Pulmonary artery endothelial cell (primary cell): ENCODE measurements at places on chromosomes 13 and 19.
A peak's percentile ranks its signal among the peaks of the same experiment; 100 is the strongest.

DNA sequence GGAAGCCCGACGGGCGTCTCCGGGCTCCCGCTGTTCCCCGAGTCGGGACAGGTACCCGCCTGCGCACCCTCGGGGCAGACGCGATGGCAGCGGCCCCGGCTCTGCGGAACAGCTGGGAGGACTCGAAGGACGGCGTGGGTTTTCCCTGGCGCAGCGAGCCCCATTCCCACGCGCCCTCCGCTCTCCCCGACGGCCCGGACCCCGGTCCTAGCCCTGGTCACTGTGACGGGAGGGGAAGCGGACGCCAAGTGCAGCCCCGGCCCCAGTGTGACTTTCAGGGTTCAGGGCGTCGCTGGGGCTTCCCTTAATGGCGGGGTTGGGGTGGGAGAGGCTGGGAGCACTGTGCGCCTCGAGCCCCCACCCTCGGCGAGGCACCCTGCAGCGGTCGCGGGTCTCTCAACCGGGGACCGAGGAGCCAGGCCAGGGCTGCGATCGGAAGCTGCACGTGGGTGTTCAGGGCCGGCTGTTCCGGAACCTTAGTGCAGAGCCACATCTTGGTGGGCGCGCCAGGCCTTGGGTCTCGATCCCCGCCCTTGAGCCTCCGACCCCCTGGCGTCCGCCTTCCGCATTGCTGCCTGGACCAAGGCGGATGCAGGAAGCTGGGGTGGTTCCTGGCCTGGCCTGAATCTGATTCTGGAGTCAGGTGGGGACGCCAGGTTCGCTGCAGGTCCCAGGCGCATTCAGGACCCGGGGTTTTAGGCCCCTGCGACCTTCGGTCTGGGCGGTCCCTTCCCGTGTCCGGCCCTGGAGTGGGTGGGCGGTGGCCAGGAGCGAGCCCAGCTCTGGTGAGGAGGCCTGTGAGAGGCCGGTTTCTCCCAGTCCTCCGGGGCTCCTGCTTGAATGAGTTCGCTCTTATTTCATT, 3.5 kb downstream of the LGALS7B start:
- DNase-seq: no peak

DNA sequence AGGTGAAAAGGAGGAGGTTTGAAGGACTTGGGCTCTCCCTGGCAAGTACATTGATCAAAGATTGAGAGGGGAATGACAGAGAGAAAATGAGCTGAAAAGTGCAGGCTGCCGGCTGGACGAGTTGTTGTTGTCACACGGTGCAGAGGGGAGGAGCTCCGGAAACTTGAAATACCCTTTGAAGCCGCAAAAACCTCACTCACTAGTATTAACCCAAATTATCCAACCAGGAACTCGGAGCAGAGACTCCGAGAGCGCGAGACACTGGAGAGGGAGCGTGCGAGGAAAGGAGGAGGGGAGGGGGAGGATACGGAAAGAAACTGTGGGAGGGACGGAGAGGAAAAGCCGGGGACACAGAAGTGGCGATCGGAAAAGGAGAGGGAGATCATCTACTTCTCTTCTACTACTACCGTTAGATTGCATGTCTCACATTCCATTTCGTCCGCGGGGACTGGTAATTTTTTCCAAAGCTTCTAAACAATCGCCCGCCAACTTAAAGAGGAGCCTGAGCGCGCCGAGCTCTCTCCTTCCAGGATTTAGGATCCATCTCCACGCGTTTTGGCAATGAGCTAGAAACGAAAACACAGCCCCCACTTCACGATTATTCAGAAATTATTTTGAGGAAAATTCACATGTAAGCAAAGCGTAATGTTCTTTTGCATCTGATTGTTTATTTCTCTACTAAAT, at the start of gene DACH1:
Gene DACH1, minus strand, starts transcription at position 74 of the 684 bp plus-strand sequence.
- peak; percentile 22 for DNase-seq

GRCh38 chr13:73598020-73598712, 536.0 kb downstream of the KLF12 start:
- DNase-seq: no peak

GRCh38 chr13:50910485-50910805, 854 bp downstream of the RNASEH2B start:
- DNase-seq: no peak

DNA sequence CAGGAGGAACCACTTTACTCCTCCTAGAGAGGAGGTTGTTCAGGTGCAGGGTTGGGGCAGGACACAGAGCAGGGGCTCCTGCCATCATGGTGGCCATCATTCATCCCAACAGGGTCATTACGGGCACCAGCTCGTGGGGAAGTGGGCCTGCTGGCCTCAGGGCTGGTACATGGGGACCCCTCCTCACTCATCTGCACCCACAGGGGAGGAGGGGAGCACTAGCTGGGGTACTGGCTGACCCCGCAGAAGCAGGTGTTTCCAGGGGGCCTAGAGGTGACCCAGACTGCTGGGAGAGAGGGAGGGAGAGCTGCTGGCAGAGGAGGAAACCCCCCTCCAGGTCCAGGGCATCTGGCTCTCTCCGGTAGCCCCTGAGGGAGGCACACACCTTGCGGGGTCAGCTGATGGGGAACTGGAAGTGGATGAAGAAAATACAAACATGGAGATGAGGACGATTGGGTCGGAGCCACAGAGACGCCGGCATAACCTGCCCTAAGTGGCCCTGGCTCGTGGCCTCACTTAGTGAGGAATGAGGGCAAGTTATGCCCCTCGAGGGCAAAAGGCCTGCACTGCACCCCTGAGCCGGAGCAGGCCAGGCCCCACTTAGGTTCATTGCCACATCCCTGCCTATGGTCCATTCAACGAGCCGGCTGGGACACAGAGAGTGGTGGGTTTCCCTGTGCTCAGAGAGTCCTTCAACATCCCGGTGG, 76.2 kb downstream of the SOX1 start:
- DNase-seq: no peak

DNA sequence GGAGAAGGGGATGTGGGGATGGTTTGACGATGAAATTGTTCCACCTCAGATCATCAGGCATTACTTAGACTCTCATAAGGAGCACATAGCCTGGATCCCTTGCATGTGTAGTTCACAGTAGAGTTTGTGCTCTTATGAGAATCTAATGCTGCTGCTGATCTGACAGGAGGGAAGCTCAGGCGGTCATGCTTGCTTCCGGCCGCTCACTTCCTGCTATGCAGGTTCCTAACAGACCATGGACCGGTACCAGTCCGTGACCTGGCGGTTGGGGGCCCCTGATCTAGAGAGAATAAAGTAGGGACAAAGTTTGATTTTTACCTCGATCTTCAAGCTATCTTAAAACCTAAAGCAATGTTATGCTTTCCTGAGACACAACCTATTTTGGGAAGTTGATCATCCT, 373.8 kb upstream of the ARGLU1 start:
- no peak for DNase-seq

- DNase-seq: peak; percentile 47
These were observed 5.0 kb downstream of the APC2 start for GRCh38 chr19:1455002-1455335.

DNA sequence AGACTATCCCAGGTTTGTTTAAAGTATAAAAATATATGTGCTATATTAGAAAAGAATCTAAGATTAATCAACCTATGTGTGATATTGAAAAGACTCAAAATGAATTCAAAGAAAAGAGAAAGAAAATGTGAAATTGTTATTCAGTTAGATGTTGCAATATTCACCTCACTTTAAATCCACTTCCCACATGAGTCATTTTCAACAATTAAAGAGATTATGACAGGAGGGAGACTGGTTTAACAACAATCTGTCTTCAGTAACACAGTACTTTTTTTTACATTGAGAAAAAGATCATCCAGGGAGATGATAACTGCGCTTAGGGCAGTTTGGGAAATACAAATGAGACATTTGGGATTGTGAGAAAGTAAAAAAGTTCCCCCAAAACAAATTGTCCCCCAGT, 1246.2 kb downstream of the SLITRK1 start:
- no peak for DNase-seq

- no peak for DNase-seq
These were observed 18.6 kb upstream of the ZNF816 start for GRCh38 chr19:52981329-52981728.

- DNase-seq: no peak
These were observed 16.9 kb downstream of the NALCN start for GRCh38 chr13:101399365-101399764.

DNA sequence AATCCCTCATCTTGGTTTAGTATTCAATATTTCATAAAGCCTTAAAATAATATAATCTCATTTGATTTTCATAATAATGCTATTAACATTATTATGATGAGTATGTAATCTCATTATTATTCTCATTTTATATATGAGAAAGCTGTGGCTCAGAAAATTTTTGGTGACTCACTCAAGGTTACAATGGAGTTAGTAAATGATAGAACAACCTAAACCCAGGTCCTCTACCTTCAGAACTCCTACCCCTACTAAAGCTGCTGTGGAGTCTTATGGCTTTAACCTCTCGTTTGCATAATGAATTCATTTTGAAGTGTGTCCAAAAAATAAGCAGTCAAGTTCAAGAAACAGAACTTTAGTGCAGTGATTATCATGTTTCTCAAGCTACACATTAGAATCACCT, 226.3 kb downstream of the TBC1D4 start:
- no peak for DNase-seq

DNA sequence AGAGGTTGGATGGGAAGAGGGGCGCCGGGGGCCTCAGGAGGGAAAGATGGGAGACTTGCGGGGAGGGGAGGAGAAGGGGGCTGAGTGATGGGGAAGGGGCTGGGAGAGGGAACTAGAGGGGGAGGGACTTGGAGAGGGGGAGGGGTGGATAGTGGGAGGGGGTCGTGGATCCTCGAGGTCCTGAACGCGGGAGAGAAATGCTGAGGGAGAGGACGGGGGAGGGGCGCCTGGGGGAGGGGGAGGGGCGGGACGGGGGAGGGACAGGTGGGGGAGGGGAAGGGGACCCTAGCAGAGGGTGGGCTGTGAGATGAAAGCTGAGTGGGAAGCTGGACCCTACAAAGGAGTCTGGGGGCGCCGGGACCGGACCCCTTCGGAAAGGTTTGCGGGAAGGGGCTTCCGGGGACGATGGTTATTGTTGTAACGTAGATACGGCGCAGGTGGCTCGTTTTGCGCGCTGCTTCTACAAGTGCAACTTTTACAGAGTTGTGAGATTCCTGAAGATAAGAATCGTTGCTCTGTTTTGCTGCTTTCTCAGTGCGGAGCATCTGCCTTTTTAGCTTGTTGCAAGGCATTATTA, 418 bp downstream of the ZNF444 start:
- no peak for DNase-seq

GRCh38 chr19:51473009-51473707, 5.2 kb upstream of the CEACAM18 start:
- DNase-seq: peak; percentile 24

DNA sequence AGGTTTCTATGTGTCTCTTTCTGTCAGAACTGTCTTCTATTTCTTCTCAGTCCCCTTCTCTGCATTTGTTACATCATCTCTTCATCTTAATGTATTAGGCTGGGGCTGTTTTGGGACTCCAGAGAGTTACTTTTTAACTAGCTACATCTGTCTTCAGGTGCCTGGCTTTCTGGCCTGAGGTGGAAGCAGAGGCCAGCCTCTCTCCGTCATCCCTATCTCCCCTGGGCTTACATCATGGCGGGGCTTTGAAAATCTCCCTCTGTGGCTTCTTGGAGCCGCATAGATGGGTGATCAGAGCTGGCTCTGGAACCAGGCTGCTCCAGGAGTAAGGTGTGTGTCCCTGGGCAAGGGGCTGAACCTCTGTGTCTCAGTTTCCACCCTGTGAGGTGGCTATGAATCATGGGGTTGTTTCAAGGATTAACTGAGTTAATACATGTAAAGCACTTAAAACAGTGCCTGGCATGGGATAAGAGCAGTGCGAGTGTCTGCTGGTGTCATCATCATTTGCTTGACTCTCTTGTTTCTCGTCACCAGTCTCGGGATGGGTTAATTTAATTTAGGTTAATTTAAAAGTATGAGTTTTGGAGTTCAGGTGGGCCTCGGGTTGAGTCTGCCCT, 2.0 kb downstream of the EPN1 start:
- DNase-seq: no peak

DNA sequence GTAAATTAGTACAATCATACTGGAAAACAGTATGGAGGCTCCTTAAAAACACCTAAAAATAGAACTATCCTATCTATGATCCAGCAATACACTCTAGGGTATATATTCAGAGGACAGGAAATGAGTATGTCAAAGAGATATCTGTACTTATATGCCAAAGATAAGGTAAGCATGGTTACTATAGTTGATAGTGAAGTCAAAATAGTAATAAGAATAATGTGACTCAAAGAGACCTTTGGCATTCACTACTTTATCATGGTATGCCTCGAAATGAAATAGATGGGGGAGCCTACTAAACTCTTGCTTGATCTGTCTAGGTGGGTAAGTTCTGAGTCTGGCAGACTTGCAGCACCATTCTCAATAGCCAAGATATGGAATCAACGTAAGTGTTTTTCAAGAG, 30.3 kb downstream of the FXYD5 start:
- DNase-seq: no peak

GRCh38 chr19:4229179-4229931, at the start of gene EBI3:
Gene EBI3, plus strand, starts transcription at chr19:4229523. Its CDS starts 28 bp downstream, at chr19:4229551.
- DNase-seq: no peak

DNA sequence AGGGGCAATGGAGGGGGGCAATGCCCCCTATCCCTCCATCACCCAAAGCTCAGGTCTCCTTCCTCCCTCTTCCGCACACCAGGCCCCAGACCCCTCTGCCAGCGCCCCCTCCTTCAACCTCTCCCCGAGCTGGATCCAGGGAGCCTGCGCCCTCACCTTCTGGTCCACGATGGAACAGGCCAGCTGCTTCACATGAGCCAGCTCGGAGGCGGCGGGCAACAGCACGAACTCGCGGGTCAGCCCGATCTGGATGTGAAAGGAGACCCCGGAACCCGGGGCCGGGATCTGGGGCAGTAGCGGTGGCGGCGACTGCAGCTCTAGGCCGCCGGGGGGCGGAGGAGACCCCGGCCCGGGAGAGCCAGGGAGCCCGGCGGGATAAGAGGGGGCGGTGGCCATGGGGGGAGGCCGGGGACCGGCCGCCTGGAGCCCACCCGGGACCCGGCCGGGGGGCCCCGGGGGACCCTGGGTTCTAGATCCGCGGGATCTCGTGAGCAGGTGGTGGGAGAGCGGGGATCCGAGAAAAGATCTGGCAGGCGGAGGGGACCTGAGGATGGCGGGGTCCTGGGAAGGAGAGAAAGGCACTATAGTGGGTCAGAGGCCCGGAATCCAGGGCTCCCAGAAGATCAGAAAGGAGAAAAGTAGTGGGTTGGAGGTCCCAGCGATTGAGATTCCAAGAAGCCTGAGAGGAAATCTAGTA, 791 bp downstream of the PRKD2 start:
- no peak for DNase-seq

DNA sequence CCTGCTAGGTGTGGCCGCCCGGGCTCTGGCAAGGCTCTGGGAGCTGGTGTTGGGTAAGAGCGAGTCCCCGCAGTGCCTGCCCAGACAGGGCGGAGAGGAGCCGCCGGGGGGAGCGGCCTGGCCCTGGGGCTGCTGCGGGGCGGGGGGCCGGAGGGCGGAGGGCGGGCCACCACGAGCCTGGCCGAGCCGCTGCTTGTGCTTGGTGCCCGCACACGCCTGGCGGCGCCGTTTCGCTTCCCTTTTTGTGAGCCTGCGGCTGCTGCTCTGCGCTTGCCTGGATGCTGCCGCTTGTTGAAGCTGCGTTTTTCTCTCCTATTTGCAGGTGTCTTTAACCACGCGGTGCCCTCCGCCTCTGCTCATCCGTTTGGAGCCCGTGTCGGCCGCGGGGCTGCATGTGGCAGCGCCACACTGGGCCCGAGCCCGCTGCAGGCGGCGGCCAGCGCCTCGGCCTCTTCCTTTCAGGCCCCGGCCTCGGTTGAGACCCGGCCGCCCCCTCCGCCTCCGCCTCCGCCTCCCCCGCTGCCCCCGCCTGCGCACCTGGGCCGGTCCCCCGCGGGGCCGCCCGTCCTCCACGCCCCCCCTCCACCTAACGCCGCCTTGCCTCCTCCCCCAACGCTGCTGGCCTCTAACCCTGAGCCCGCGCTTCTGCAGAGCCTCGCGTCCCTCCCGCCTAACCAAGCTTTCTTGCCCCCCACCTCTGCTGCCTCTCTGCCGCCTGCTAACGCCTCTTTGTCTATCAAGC, 8.5 kb downstream of the PLEKHJ1 start:
- DNase-seq: no peak
